ENCODE measurements at places on chromosomes 7 and 10. TPM values are rescaled to one million over a fixed set of nuclear protein-coding genes. Genes with fewer than 3 reads are reported as not detected.

SRI gene
- 42.3 TPM for total RNA-seq

SORCS3 gene
- total RNA-seq, result 0.39 TPM

HOXA3 gene
- 4.9 TPM for total RNA-seq

ACSM6 gene
- total RNA-seq, result 4.5 TPM

TEX47 gene
- not detected for total RNA-seq
